ENCODE measurements at places on chromosomes 7 and 10.

- no peak for DNase-seq
Observed at GRCh38 chr10:48940958-48941357, 1.3 kb upstream of the LRRC18 start.

DNA sequence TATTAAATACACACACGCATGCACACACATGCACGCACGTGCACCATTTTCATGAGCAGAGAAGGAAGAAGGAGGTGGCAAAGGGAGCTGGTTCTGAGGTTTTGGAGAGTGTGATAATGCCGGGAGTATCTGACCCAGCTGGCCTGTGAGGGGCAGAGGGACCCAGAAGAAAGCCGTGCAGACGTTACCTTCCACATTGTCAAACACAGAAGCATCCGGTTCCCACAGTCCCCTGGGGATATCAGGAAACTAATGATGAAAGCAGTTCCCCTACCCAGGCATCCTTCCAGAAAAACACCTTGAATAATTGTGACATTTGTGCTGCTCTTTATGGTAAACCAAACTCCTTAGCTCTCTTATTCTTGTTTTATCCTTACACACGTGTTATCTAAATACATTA, 85.7 kb upstream of the FAM180A start:
- no peak for DNase-seq

DNA sequence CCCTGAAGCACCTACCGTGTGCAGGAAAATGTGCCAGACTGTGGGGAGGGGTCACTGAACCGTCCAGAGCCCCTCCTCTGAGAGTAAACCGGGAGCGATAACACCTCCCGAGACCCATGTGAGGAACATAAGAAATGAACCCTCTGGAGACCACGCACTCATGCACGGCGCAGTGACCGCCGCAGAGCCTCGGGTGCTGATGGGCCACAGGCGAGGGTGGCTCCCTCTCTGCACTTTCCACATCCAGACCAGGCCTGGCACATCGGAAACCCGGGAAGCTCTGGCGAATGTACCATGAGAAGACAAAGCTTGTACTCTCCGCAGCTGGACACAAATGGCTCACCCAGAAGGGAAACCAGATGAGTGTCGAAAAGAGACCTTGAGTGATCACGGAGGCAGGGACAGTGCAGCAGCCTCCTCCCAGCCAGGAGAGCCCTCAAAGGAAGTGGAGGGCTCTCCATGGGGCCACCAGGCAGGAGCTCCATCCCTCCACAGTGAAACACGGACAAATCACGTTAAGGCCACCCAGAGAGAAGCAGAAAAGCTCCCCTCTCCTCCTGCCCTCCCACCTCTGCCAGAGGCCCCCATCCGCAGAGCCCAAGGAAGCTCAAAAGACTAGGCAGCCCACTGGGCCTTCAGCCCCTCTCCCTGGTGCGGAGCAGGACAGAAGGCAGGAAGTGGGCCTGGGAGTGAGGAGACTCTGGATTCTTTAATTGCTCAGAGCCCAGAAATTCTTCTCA, 178.1 kb upstream of the PPP2R2D start:
- DNase-seq, result no peak

- DNase-seq, result no peak
Observed at GRCh38 chr10:102773986-102774385, 30.2 kb downstream of the WBP1L start.

GRCh38 chr7:2040201-2040892, 192.4 kb downstream of the MAD1L1 start:
- DNase-seq, result no peak

- no peak for DNase-seq
Observed at GRCh38 chr7:149776289-149776688, 2.9 kb upstream of the ZNF467 start.

GRCh38 chr7:1160670-1161021, 650 bp upstream of the ZFAND2A start:
- DNase-seq, result no peak

DNA sequence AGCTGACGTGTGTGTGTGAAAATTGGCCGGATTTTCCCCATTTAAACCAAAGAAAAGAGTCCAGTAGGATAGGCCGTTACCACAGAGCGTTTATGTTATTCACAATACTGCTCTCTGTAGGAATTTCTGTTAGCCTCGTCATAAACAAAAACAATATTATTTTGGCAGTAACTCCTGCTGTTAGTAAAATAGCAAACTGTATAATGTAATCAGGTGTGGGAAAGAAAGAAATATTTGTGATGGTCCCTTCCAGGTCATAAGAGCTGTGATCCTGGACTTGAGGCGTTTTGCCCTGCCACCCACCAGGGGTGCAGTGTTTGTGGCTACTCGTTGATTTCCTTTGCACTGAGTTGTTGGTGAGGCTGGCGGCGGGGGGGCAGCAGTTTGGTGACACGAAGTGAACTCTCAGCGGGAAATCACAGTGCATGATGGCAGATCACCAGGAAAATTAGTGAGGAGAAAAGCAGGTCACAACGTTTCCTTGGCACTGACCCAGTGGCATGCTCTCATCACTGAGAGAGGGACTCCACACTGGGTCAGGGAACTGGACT, 2.8 kb downstream of the EEPD1 start:
- DNase-seq, result no peak

- DNase-seq, result peak; percentile 71
Observed at GRCh38 chr10:95406651-95407280, 116.0 kb upstream of the PDLIM1 start.

GRCh38 chr7:104096683-104097082, 107.2 kb upstream of the RELN start:
- no peak for DNase-seq

- DNase-seq, result peak; percentile 11
Observed at GRCh38 chr7:37920305-37920848, at the start of gene EPDR1. EPDR1 (plus strand) TSS chr7:37920640; CDS start chr7:37920940, 300 bp downstream.

- no peak for DNase-seq
Observed at GRCh38 chr7:140641524-140642195, 1.0 kb upstream of the DENND2A start.

DNA sequence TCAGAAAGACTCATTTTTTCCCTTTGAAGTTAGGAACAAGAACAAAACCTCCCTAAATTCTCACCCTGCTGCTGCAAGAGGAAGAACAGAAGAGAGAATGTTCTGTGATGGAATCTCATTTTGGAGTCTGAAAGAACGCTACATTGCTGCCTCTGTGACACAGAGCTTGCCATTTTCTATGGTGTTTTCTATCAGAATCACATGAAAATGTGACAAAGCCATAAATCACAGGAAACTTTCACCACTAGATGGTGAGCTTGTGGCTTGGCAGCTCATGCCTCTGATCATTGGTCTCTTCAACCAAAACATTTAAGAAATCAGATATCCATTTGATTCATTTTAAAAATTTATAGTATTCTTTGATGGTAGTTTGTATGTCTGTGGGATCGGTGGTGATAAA, 82.9 kb downstream of the CADPS2 start:
- DNase-seq, result peak; percentile 28

DNA sequence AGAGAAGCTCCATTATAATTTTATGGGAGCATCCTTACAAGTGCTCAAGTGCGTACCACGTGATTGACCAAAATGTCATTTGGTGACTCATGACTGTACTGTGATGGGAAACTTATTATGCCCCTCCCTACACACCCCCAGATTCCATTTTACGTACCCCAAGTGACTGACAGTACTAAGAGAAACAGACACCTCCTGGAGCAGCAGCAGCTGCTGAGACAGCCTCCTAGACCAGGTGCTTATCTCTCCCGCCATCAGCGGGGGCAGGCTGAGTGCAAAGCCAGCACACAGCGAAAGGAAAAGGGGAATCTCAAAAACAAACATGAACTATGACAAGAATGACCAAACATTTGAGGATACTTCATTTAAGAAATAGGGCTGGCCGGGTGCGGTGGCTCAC, 4.2 kb upstream of the ADAM12 start:
- no peak for DNase-seq

DNA sequence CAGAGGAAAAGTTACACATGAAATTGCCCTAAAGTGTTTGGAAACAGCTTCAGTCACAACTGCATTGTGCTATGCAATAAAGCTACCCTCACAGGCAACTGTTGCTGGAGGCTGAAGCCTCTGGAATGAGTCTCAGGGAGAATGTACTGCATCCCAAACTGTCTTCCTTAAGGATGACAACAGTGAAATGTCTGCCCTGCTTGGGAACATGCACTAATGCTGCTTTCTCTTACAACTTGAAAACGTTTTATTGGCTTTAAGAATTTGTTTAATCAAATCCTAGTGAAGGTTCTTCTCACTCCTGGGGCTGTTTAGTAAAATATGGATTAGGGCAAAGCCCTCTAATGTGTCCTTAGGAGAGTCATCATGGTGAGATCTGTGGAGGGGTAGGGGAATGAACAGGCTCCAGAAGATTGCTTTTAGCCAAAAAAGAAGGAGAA, 215.4 kb downstream of the TWIST1 start:
- DNase-seq, result no peak

GRCh38 chr7:100641463-100641859, at the start of gene TFR2:
TFR2 (minus strand) TSS chr7:100641552; CDS start chr7:100641509, 43 bp downstream.
- DNase-seq, result no peak

DNA sequence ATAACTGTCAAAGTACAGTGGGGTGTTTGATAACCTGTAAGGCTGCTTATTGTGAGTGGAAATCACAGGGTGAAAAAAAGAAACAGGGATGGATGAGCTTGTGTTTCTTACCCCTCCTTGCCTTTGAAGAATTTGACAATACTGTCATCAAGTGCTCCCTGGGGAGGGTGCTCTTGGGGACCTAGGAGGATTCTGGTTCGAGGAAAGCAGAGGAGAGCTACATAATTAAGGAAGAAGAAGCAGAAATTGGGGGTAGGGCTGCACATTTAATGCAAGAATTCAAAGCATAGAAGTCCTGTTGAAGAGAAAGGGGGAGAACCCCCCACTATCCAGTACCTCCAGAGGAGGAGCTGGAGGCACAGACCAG, 208.1 kb upstream of the PHYHIPL start:
- no peak for DNase-seq

DNA sequence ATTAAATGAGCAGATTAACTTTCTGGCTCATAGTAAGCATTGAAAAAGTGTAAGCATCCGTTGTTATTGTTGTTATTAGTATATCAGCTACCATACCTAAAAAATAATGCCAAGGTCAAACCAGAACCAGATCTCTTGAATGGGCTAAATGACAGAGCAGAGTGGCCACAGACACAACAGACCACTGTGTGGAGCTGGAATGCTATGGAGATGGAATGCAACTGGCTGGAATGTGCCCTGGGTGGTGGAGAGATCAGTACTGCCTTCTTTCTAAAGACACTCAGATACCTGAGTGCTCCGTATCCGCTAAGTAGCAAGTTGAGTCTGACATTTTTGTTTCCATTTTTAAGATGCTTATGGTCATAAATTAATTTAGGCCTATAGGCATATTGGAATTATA, 20.5 kb upstream of the DNAJB12 start:
- no peak for DNase-seq

GRCh38 chr10:49115796-49116508, 630 bp upstream of the VSTM4 start:
- DNase-seq, result no peak

DNA sequence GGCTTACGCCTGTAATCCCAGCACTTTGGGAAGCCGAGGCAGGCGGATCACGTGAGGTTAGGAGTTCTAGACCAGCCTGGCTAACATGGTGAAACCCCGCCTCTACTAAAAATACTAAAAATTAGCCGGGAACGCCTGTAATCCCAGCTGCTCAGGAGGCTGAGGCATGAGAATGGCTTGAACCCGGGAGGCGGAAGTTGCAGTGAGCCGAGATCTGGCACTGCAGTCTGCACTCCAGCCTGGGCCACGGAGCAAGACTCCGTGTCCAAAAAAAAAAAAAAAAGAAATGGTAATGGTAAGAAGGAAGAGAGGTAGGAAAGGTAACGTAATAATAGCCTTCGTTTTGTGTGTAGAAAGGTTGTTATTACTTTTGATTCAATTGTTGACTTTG, 1.2 kb downstream of the HSPA14 start:
- no peak for DNase-seq

DNA sequence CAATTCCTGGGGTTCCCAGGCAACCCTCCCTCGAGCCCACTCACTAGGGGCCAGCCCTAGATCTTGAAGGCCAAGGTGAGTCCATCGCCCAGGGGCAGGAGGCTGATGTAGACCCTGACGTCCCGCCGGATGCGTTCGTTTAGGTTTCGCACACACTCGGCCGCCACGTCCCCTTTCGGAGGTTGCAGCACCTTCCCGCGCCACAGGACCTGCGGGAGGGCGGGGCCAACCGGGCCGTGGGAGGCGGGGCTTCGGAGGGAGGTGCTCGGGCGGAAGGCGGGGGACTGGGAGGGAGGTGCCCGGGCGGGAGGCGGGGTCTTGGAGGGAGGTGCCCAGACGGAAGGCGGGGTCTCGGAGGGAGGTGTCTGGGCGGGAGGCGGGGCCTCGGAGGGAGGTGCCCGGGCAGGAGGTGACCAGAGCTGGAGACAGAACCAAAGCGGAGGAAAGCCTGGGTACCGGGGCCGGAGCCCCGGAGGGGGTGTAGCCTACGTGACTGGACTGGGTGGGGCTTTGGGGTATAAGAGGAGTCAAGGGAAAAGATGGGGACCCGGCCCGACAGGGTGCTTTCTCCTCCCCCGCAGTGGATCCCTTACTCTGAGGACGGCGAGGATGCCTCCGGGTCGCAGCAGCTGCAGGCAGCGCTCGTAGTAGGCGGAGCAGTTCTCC, 1.6 kb downstream of the COMTD1 start:
- peak; percentile 42 for DNase-seq

GRCh38 chr7:12788591-12788990, 101.2 kb downstream of the ARL4A start:
- no peak for DNase-seq

- DNase-seq, result no peak
Observed at GRCh38 chr7:22093001-22093400, 147.3 kb upstream of the CDCA7L start.

GRCh38 chr7:132677918-132678317, 101.6 kb upstream of the PLXNA4 start:
- no peak for DNase-seq

DNA sequence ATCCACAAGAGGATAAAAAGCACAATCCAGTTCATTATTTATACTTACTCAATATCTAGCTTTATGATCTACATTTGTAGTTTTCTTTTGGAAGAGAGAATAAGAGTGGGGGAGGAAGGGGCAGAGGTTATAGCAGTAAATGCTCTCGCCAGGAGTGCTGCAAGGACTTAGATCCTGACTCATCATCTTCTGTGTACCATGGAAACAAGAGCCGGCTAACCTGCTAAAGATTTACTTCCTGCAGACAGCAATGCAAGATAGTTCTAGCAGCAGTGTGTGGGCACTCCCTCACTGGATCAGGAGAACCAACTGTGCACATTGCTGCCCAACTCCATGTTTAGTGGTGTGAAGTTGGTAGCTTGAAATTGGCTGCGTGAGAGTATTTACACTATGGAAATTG, 47.7 kb upstream of the TRIL start:
- DNase-seq, result no peak

DNA sequence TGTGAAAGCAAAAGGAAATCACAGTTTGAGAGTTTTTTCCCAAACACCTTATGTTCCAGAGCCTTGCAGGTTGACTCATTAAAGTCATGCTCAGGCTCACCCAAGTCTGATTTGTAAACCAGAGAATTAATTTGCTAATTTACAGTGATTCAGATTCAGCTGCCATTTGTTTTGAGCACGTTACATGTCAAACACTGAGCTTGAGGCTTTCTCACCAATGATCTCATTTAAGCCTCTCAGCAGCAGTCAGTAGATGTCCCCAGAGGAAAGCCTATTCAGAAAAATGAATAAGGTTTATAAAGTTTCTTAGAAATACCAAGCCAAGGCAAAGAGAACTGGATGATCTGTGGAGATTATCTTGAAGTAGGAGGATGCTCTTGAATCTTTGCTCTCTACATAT, 420.4 kb downstream of the HTR7 start:
- no peak for DNase-seq

All from cerebellar nuclear complex (tissue), 1 donor.